ENCODE measurements at places on chromosomes 7 and 10. TPM values are rescaled to one million over a fixed set of nuclear protein-coding genes. Genes with fewer than 3 reads are reported as not detected.

TRIL gene
- polyA plus RNA-seq: not detected

ZPBP gene
- not detected for polyA plus RNA-seq

GRCh38 chr7:77247206-77247850 is 47.7 kb upstream of the FGL2 start:
- H3K27me3 ChIP-seq: no peaks in the 10 kb centered on the region
- H3K36me3 ChIP-seq: no peaks in the 10 kb centered on the region
- H3K4me1 ChIP-seq: peaks cover 9% of the 10 kb centered on the region

DNA sequence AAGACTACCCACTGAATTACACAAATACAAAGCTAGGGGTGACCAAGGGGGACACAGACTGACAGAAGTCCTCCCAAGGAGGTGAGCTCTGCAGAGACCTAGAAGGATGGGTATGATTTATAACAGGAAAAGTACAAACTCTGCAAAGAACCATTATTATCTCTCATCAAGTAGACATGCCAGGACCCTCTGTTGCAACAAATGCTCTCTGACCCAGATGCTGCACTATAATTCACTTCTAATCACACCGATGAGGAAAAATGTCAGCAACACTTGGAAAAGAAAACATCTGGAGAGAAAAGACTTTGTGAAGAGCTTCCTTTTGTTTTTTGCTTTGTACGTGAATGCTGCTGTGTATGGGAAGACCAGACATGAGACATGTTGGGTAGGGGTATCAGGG is 178.3 kb upstream of the PDE1C start:
- DNase-seq: no peak
- no peaks in the 10 kb centered on the region for H3K4me1 ChIP-seq
- no peak overlapping the region for H3K27ac ChIP-seq
- H3K4me3 ChIP-seq: no peak overlapping the region
- peaks cover 4% of the 10 kb centered on the region for H3K27me3 ChIP-seq

- H3K36me3 ChIP-seq: no peaks in the 10 kb centered on the region
- H3K4me1 ChIP-seq: no peaks in the 10 kb centered on the region
- DNase-seq: no peak
- no peak overlapping the region for H3K27ac ChIP-seq
- no peak overlapping the region for H3K4me3 ChIP-seq
- no peaks in the 10 kb centered on the region for H3K27me3 ChIP-seq
These were observed 34.2 kb upstream of the POM121L12 start for GRCh38 chr7:53001221-53001620.

SLF2 gene
- polyA plus RNA-seq: 21.3 TPM

DNA sequence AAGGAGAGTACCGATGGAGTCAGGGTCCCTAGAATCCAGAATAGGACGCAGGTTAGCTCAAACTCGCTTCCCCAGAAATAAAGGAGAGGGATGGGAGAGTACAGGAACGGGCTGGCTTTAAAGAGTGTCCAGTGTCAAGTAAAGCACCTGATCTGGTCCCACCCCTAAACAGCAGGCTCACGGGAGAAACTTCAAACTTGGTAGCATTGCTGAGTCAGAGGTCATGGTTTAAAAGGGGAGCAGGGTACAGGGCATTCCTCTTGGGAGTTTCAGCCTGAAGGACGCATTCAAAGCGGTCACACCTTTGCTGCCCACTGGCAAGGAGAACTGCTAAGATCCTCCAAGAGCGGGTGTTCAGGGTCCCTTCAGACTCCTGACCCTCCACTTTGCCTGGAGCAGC is 140.7 kb downstream of the GLI3 start:
- no peak overlapping the region for H3K4me3 ChIP-seq
- H3K36me3 ChIP-seq: no peaks in the 10 kb centered on the region
- peak overlapping the region; percentile 55 for H3K27ac ChIP-seq
- no peaks in the 10 kb centered on the region for H3K27me3 ChIP-seq
- peaks cover 34% of the 10 kb centered on the region for H3K4me1 ChIP-seq

GRCh38 chr10:132102071-132102716 is 36.4 kb downstream of the JAKMIP3 start:
- H3K4me1 ChIP-seq: no peaks in the 10 kb centered on the region
- peaks cover 3% of the 10 kb centered on the region for H3K27me3 ChIP-seq
- H3K36me3 ChIP-seq: no peaks in the 10 kb centered on the region
- H3K27ac ChIP-seq: no peak overlapping the region
- no peak for DNase-seq

MSS51 gene
- 0.16 TPM for polyA plus RNA-seq

DNA sequence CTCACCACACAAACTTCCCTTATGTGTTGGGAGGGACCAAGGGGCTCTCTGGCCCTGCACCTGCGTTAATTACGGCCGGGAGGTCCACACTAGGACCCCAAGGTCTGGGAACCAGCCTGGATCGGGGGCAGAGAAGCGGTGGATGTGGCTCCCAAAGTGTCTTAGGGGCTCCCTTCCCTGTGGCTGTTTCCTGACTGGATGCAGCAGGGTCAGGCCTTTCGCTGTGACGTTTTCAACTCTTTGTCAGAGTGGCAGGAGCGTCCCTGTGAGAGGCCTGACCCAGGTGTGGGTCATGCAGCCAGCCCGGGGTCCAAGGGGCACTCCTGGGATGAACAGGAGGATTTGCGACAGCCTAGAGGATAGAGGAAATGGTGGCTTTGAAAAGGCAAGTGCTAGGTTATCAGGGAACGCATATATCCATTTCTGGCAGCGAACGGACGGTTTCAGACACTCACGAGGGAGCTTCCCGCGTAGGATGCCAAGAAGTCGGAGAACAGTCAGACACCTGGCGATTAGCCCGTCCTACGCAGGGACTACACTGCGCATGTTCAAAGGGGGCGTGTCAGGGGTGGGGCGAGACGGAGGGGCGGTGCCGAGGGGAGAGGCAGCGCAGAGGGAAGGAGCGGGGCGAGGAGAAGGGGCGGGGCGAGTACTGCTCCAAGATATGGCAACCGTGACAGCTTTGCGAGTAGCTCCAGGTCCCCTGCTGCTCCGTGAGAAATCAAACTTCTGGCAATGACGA is 46.2 kb upstream of the ZNF716 start:
- H3K4me3 ChIP-seq: no peak overlapping the region
- no peaks in the 10 kb centered on the region for H3K4me1 ChIP-seq
- H3K27me3 ChIP-seq: no peaks in the 10 kb centered on the region
- DNase-seq: no peak
- H3K36me3 ChIP-seq: peaks cover 4% of the 10 kb centered on the region
- no peak overlapping the region for H3K27ac ChIP-seq

DNA sequence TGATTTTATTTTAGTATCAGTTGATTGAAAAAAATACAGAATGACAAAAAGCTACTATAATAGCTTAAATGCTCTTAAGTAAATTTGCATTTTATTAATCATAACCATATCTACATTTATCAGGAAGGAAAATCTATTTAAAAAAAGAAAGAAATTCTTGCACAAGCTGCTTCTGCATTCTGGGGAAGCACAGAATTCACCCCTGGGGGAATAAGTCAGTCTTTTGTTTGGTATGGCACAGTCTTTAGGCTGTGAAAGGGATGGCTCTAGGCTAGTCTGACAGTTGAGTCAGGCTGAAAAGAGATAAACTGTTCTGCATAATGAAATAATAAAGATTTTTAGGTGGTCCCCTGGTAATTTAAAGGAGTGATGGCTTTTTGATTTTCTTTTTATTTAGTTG is 37.9 kb downstream of the HTR7 start:
- H3K4me3 ChIP-seq: no peak overlapping the region
- DNase-seq: no peak
- H3K36me3 ChIP-seq: no peaks in the 10 kb centered on the region
- H3K27ac ChIP-seq: no peak overlapping the region
- H3K27me3 ChIP-seq: no peaks in the 10 kb centered on the region

DNA sequence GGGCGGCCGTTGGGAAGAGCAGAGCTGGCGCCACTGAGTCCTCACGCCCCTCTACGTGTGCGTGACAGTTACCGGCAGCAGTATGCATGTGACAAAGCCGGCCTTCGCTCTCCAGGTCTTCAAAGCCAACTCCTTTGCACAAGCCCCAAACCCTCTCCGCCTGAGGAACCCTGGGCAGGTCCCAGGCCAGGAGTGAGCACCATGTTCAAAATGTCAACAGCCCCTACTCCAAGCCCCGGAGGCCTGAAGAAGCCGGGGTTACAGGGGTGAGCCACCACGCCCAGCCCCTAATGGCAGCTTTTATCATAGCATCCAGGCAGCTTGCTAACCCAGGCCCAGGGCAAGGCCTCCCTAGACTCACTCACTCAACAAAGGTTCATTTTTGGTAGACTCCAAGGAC is 70.8 kb downstream of the OAT start:
- no peaks in the 10 kb centered on the region for H3K27me3 ChIP-seq
- no peaks in the 10 kb centered on the region for H3K36me3 ChIP-seq
- H3K4me3 ChIP-seq: no peak overlapping the region
- peaks cover 2% of the 10 kb centered on the region for H3K4me1 ChIP-seq

DNA sequence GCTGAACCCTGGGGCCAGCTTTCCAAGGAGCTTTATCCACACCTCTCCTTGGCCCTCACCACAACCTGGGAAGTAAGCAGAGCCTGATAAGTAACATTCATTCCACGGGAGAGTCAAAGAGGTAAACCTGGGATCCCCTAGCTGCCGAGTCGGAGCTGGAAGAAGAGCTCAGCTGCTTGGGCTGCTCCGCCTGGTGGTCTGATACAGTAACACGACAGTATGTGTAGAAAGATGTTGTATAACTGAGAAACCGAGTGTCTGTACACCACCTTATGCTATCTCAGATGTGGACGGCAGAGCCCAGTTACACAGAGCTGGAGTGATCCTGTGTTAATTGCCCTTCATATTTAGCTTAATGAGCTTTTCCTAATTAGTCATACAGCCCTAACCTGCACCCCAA is 151.3 kb upstream of the KMT2E start:
- peaks cover 11% of the 10 kb centered on the region for H3K4me1 ChIP-seq
- H3K36me3 ChIP-seq: no peaks in the 10 kb centered on the region
- no peak overlapping the region for H3K27ac ChIP-seq
- peaks cover 9% of the 10 kb centered on the region for H3K27me3 ChIP-seq
- no peak for DNase-seq
- no peak overlapping the region for H3K4me3 ChIP-seq

DNA sequence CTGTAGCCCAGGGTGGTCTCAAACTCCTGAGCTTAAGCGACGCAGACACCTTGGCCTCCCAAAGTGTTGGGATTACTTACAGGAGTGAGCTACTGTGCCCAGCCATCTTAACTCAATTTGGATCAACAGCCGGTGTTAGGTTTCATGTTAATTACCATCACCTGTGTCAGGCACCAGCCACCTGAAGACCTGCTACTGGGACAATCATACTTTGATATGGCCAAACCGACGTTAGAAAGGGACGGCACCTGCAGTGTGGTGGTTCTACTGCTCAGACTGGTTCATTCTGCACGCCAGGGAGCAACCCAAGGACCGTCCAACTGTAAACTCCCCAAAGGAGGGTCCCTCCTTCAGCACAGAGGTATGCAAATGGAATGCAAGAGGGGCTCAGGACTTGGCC is 74.2 kb upstream of the CYTH3 start:
- H3K36me3 ChIP-seq: no peaks in the 10 kb centered on the region
- H3K4me3 ChIP-seq: peak overlapping the region; percentile 80
- H3K27me3 ChIP-seq: peaks cover 5% of the 10 kb centered on the region
- peaks cover 6% of the 10 kb centered on the region for H3K4me1 ChIP-seq
- no peak overlapping the region for H3K27ac ChIP-seq
- no peak for DNase-seq

DNA sequence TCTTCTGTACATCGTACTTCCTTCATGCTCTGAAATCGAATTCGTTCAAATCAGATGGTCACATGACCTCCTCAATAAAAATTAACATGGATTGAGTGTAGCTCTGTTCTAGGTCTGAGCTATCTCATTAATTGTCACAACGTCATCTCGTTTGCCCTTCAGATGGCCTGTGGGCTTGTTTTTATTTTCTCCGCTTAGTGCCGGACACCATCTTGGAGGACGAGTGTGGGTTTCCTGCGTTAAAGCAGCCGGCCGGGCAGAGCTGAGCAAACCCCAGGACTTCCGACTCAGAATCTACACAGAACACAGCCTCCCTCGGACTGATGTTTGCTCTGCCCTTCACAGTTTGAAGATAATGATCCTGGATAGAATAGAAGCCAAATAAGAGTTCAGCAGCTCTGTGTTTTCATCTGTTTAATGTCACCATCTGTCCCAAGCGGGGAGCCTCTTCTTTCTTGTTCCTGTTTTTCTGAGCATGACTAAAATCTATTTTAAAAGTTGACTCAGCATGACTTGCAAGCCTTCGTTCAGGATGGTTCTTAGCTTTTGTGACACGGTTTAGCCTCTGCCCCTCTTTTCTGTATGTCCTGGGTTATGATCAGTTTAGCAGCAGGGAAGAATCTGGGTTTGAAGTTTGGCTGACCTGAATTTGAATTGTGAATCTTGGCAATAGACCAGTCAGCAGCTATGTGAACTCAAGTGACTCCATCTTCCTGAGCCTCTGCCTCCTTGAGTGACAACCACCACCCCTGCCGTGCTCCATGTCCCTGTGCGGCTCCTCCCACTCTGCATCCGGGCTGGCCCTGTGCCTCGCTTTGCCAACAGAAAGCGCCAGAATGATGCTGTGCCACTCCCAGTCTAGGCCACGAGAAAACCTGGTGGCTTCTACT is 30.6 kb upstream of the GALNTL5 start:
- DNase-seq: peak; percentile 25
- peak overlapping the region; percentile 77 for H3K4me3 ChIP-seq
- peaks cover 4% of the 10 kb centered on the region for H3K27me3 ChIP-seq
- H3K27ac ChIP-seq: peak overlapping the region; percentile 82
- peaks cover 15% of the 10 kb centered on the region for H3K4me1 ChIP-seq

- no peak overlapping the region for H3K27ac ChIP-seq
- DNase-seq: no peak
- peaks cover 25% of the 10 kb centered on the region for H3K4me1 ChIP-seq
- H3K36me3 ChIP-seq: no peaks in the 10 kb centered on the region
- no peak overlapping the region for H3K4me3 ChIP-seq
- H3K27me3 ChIP-seq: no peaks in the 10 kb centered on the region
These were observed 29.9 kb downstream of the CDK6 start for GRCh38 chr7:92806496-92806895.

All from immature natural killer cell (primary cell).